ENCODE measurements at places on chromosomes 11 and 22. TPM values are rescaled to one million over a fixed set of nuclear protein-coding genes. Genes with fewer than 3 reads are reported as not detected.

GRCh38 chr22:44116755-44117684, 63.7 kb upstream of the PARVG start:
- H3K4me1 ChIP-seq = no peaks in the 10 kb centered on the region
- peaks cover 59% of the 10 kb centered on the region for H3K36me3 ChIP-seq
- no peak overlapping the region for H3K4me3 ChIP-seq
- H3K27me3 ChIP-seq = no peaks in the 10 kb centered on the region
- DNase-seq = peak; percentile 73
- H3K27ac ChIP-seq = no peak overlapping the region

DNA sequence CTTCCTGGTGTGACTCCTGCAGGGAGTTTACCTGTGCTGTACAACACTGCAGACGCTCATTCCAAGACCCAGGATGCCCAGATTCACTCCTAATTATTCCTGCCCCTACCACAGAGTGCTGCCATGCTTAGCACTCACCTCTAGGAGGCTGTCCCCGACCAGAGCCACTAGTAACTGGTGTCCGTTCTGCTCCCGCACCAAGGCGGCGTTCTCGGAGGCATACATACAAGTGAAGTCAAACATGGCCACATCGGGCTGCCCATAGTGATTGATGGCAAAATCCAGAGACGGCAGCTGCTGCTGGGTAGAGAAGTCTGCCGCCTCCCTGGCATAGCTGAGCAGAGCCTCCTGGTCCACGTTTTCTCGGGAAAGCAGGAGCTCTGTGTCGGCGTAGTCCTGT, 122.3 kb upstream of the BID start:
- no peak overlapping the region for H3K4me3 ChIP-seq
- H3K4me1 ChIP-seq = no peaks in the 10 kb centered on the region
- H3K27ac ChIP-seq = no peak overlapping the region
- H3K27me3 ChIP-seq = no peaks in the 10 kb centered on the region

GRCh38 chr22:23898006-23898974, 4.1 kb downstream of the MIF start:
- DNase-seq = no peak
- no peak overlapping the region for H3K4me3 ChIP-seq
- H3K27me3 ChIP-seq = no peaks in the 10 kb centered on the region
- no peak overlapping the region for H3K27ac ChIP-seq
- H3K4me1 ChIP-seq = peaks cover 33% of the 10 kb centered on the region

- DNase-seq = no peak
- H3K27ac ChIP-seq = no peak overlapping the region
- peaks cover 10% of the 10 kb centered on the region for H3K4me1 ChIP-seq
- H3K36me3 ChIP-seq = peaks cover 6% of the 10 kb centered on the region
Measured at GRCh38 chr11:87097582-87097981, 59.8 kb downstream of the TMEM135 start.

The LAYN gene
- 3.1 TPM for polyA plus RNA-seq

DNA sequence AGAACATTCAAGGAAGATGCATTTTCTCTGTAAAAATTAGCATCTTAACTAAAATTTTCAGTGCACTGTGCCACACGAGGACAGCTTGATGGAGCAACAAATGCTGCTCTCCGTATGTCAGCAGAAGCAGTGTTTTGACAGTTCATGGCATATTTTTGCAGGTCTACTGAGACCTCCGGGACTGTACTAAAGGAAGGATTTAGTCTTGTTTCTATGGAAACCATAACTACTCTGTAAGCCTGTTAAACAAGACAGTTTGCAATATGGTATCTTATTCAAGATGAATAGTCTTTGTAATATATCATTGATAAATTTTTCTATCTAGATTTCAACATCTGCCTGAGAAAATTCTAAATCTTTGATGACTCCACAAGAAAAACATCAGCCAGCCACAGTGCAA, 184.0 kb upstream of the GUCY1A2 start:
- H3K27ac ChIP-seq = no peak overlapping the region
- no peak overlapping the region for H3K4me3 ChIP-seq
- no peaks in the 10 kb centered on the region for H3K4me1 ChIP-seq
- H3K36me3 ChIP-seq = no peaks in the 10 kb centered on the region
- no peaks in the 10 kb centered on the region for H3K27me3 ChIP-seq

GRCh38 chr22:37643225-37643847, 3.9 kb downstream of the SH3BP1 start:
- no peaks in the 10 kb centered on the region for H3K27me3 ChIP-seq
- no peak overlapping the region for H3K27ac ChIP-seq
- peaks cover 56% of the 10 kb centered on the region for H3K4me1 ChIP-seq
- no peak overlapping the region for H3K4me3 ChIP-seq
- peaks cover 72% of the 10 kb centered on the region for H3K36me3 ChIP-seq
- peak; percentile 95 for DNase-seq

The APLNR gene
- 38.6 TPM for polyA plus RNA-seq

DNA sequence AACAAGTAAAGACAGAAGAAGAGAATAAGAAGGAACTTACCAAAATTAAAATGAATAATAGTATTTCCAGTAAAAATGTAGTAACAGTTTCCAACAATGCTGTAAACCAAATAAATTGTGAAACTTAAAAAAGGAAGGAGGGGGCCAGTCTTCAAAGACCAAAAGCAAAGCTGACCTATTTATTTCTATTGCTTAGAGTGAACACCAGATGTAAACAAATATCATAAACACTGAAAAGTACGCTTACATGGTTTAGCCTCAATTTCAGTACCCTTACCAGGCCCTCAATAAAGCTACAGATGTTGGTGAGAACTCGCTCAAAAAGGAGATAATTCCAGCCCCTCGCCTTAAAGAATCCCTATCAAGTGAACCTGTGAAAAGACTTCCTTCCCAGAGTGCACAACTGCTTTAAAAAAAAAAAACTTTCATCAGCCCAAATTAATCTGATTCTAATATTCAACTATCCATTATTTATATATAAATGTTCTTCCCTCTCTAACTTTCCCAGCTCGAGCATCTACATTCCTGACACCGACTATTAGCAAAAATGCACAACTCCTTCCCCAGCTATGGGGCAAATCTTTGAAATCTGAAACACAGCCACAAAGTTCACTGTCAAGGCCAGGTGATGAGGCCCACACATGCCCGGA, 2.4 kb downstream of the PHF21A start:
- peaks cover 44% of the 10 kb centered on the region for H3K4me1 ChIP-seq
- H3K4me3 ChIP-seq = peak overlapping the region; percentile 87
- peak overlapping the region; percentile 93 for H3K27ac ChIP-seq
- H3K36me3 ChIP-seq = no peaks in the 10 kb centered on the region

DNA sequence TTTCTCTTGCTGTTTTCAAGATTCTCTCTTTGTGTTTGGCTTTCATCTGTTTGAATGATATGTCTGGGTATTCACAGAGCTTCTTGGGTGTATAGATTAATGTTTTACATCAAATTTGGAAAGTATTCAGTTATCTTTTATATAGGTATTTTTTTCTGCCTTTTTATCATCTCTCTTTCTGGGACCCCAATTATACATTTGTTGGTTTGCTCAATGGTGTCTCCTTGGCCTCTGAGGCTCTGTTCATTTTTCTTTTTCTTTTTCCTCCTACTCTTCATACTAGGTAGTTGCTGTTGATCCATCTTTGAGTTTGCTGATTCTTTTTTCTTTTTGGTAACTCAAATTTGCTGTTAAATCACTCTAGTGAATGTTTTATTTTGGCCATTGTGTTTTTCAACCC, 14.3 kb downstream of the PLAAT5 start:
- H3K4me3 ChIP-seq = no peak overlapping the region
- peaks cover 3% of the 10 kb centered on the region for H3K4me1 ChIP-seq
- no peaks in the 10 kb centered on the region for H3K36me3 ChIP-seq
- DNase-seq = no peak

- H3K4me1 ChIP-seq = no peaks in the 10 kb centered on the region
- H3K27ac ChIP-seq = no peak overlapping the region
- no peak overlapping the region for H3K4me3 ChIP-seq
- H3K36me3 ChIP-seq = no peaks in the 10 kb centered on the region
- H3K27me3 ChIP-seq = peaks cover 24% of the 10 kb centered on the region
- no peak for DNase-seq
Measured at GRCh38 chr11:64695548-64695947, 27.4 kb downstream of the NRXN2 start.

The PTGDR2 gene
- polyA plus RNA-seq = 0.10 TPM

DNA sequence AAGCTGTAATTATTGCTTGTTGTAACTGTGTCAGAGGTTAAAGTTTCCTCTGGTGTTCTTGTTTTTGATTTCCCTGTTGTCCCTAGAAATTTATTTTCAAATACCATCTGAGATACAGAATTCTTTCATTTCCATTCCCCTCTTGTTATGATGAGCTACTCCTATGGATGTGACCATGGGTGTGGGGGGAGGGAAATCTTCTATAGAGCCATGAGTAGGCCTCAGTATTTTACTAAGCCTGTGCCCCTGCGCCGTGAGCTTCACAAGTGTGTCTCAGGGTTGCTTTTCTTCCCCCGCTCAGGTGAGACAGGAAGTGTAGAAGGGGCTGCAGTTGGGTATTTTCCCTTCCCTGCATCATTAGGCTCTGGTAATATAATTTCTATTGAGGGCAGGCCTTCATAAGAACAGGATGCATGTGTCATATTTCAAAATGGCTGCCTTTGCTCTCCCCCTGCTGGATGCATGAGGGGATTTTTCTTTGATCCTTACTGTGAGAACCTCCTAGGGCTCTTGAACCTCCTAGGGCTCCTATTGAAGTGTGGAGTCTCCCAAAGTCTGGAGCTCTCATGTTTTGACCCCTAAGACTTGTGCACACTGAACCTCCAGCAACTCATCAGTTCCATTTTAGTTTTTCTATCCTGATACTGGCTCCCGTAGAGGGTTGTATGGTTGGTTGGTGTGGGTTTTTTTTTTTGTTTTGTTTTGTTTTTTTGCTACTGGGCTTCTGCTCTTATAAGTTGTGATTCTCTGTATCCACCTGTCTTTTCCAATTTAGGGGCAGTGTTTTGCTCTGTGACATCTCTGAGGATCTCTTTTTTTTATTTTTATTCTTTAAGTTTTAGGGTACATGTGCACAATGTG, 658.2 kb downstream of the NTM start:
- no peak overlapping the region for H3K27ac ChIP-seq
- H3K4me3 ChIP-seq = no peak overlapping the region

DNA sequence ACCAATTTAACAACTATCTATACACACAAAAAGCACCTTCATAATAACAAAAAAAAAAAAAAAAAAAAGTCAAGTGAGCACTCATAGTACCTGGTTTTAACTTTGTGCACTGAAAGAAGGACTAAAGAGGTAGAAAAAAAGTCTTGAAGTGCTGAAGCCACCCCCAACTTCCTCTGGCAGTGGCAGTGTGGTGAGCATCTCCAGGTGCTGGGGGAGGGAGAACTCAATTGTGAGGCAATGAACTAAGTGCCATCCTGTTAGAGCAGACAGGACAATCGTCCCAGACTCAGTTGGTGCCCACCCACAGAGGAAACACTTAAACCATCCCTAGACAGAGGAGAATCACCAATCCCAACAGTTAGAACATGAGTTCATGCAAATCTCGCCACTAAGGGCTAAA, 22.7 kb upstream of the OR52M1 start:
- no peak overlapping the region for H3K27ac ChIP-seq
- H3K4me1 ChIP-seq = no peaks in the 10 kb centered on the region
- no peak for DNase-seq
- H3K27me3 ChIP-seq = peaks cover 25% of the 10 kb centered on the region
- H3K4me3 ChIP-seq = no peak overlapping the region

- H3K36me3 ChIP-seq = no peaks in the 10 kb centered on the region
- H3K4me1 ChIP-seq = no peaks in the 10 kb centered on the region
- no peaks in the 10 kb centered on the region for H3K27me3 ChIP-seq
- DNase-seq = no peak
- H3K27ac ChIP-seq = peak overlapping the region; percentile 89
Measured at GRCh38 chr11:118343248-118343647, 743 bp upstream of the CD3D start.

- H3K4me3 ChIP-seq = no peak overlapping the region
- peak; percentile 66 for DNase-seq
- H3K4me1 ChIP-seq = peaks cover 22% of the 10 kb centered on the region
- H3K36me3 ChIP-seq = no peaks in the 10 kb centered on the region
- H3K27me3 ChIP-seq = no peaks in the 10 kb centered on the region
Measured at GRCh38 chr11:2525941-2526807, 81.4 kb downstream of the KCNQ1 start.

- H3K27me3 ChIP-seq = no peaks in the 10 kb centered on the region
- H3K4me3 ChIP-seq = no peak overlapping the region
- no peak for DNase-seq
- H3K27ac ChIP-seq = no peak overlapping the region
- no peaks in the 10 kb centered on the region for H3K36me3 ChIP-seq
- no peaks in the 10 kb centered on the region for H3K4me1 ChIP-seq
Measured at GRCh38 chr11:37905707-37906417, 1307.8 kb upstream of the RAG2 start.

The GAB4 gene
- polyA plus RNA-seq = 0.03 TPM

- H3K27ac ChIP-seq = no peak overlapping the region
- H3K4me1 ChIP-seq = no peaks in the 10 kb centered on the region
- H3K4me3 ChIP-seq = no peak overlapping the region
- H3K27me3 ChIP-seq = no peaks in the 10 kb centered on the region
Measured at GRCh38 chr11:83671289-83671688, 385.1 kb upstream of the CCDC90B start.

- H3K27ac ChIP-seq = no peak within 1 kb of the TSS
- peaks cover 3% of the 10 kb centered on the region for H3K27me3 ChIP-seq
- no peaks in the 10 kb centered on the region for H3K4me1 ChIP-seq
- no peaks in the 10 kb centered on the region for H3K36me3 ChIP-seq
- no peak within 1 kb of the TSS for H3K4me3 ChIP-seq
Measured at GRCh38 chr22:50058061-50058905, at the start of gene TTLL8. TSS of gene TTLL8 (minus strand) at chr22:50058298.

DNA sequence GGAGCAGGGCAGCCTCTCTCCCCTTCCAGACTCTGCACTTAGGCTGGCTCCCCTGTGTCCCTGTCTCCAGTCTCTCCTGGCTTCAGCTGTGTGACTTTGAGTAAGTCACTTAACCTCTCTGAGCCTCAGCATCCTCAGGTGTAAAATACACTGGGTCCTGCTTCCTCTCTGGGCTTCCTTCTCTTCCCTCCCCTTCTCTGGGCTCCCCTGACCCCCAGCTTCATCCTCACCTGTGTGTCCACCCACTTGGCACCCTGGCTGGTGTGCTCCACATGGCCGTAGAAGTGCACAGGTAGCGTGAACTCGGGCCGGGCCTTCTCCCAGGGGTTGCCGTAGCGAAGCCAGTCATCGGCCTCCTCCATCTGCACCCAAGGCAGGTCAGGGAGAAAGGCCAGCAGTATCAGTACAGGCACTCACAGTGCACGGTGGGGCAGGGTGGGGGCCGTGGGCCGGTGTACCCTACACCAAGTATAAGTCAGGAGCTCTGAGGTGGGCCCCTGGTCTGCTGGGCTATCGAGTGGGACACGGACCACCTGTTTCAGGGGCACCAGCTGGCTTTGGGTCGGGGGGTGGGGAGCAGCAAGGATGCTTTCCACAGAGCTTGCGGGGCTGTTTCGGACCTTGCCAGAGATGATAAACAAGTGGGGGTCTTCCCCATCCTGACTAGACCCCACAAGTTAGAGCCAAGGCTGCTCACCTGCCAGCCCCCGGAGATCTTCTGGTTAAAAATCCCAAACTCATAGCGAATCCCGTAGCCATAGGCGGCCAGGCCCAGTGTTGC, 2.0 kb downstream of the PYGM start:
- DNase-seq = peak; percentile 67
- no peak overlapping the region for H3K27ac ChIP-seq
- no peaks in the 10 kb centered on the region for H3K27me3 ChIP-seq

The OR5D13 gene
- not detected for polyA plus RNA-seq

Measured in spleen (tissue), 13 donors.